ENCODE measurements at places on chromosomes 4 and X. TPM values are rescaled to one million over a fixed set of nuclear protein-coding genes. Genes with fewer than 3 reads are reported as not detected.

Gene STATH
- total RNA-seq = not detected

- DNase-seq = peak; percentile 10
These were observed 67.9 kb upstream of the SOX3 start for GRCh38 chrX:140572724-140573123.

- peak; percentile 70 for DNase-seq
These were observed 11.1 kb upstream of the TMEM156 start for GRCh38 chr4:39043058-39043860.

GRCh38 chr4:91113130-91113706 lies 986.0 kb downstream of the CCSER1 start:
- peak; percentile 1 for DNase-seq

Gene TMEM131L
- total RNA-seq = 6.6 TPM

Gene FRMD7
- total RNA-seq = not detected

Gene DCAF8L2
- total RNA-seq = 0.80 TPM

DNA sequence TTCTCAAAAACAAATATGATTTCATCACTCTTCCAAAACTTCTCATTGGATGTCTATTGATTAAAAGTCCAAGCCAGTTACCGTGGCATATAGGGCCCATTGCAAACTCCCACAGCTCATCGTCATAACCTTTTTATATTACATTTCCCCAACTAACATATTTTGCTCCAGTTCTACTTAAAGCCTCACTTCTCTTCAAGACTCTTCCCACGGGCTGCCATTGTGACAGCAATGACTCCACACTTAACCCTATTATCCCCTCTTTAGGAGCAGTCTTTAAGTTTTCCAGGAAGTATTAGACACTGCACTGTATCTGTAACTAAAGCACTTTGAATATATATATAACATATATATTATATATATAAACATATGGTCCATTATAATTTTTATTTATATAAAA lies 44.5 kb downstream of the DTHD1 start:
- no peak for DNase-seq

DNA sequence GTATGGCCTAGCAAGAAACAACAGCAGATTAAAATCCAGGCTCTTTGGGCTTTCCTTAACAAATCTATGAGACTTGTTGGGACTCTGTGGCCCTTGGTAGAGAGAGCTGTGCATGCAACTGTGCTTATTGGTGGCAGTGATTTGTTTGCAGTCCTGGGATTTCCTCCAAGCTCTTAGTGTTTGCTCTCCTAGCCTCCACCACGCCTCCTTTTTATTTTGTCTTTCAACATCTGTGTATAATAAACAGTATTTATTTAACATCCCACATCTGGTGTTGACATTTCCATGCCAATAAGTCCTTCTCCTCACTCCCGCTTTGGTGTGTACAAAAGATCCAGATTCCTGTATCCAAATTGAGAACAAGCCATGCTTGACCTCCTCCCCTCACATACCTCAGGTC lies 3.1 kb downstream of the TNMD start:
- DNase-seq = no peak

GRCh38 chr4:75698162-75698962 lies 25.2 kb upstream of the G3BP2 start:
- DNase-seq = no peak

- peak; percentile 10 for DNase-seq
These were observed 63.8 kb upstream of the ANXA10 start for GRCh38 chr4:168028568-168028967.

Gene SSX4
- total RNA-seq = not detected

DNA sequence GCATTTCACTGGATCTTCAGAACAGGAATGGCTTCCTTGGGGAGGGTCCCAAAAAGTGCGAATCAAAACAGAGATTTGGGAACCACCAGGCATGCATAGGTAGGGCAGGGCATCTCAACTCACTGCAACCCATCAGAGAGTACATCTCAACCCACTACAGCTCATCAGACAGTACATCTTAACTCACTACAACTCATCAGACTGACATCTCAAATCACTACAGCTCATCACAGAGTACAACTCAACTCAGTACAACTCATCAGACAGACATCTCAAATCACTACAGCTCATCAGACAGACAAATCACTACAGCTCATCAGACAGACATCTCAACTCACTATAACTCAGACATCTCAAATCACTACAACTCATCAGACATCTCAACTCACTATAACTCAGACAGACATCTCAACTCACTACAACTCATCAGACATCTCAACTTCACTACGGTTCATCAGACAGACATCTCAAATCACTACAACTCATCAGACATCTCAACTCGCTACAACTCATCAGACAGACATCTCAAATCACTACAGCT lies 47.5 kb upstream of the CLDN34 start:
- DNase-seq = no peak

Gene ADAMTS3
- 1.6 TPM for total RNA-seq

Gene VCX3B
- not detected for total RNA-seq

Gene ADAM29
- not detected for total RNA-seq

DNA sequence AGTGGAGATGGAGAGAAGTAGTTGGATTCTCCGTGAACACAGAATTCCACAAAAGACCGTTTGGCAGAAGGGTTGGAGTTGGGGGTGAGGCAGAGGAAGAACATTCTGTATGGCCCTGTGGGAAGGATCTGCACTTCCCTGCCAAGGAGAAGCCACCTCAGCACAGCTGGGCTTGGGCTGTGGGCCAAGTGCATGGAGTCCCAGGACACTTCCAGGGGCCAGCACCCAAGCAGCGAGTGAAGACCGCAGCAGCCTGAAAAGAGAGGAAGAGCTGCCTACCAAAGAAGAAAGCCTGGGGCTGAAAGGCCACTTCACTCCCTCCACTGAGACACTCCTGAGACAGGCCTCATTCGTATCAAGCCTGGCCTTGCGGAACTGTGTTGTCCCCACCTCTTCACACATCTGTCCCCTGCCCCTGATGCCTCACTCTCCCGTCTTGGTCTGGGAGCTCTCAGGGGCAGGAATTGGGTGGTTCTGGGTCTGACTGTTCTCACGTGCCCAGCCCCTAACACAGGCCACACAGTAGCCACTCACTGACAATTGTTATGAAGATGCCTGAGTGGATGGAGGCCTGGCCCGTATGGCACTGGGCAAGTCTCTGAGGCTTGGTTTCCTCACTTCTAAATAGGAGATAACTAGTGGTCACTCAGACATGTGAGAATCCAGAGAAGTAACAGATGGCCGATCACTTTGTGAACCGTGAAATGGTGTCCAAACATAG lies 3.3 kb upstream of the AWAT2 start:
- no peak for DNase-seq

GRCh38 chr4:23909671-23910070 lies 19.8 kb upstream of the PPARGC1A start:
- no peak for DNase-seq

DNA sequence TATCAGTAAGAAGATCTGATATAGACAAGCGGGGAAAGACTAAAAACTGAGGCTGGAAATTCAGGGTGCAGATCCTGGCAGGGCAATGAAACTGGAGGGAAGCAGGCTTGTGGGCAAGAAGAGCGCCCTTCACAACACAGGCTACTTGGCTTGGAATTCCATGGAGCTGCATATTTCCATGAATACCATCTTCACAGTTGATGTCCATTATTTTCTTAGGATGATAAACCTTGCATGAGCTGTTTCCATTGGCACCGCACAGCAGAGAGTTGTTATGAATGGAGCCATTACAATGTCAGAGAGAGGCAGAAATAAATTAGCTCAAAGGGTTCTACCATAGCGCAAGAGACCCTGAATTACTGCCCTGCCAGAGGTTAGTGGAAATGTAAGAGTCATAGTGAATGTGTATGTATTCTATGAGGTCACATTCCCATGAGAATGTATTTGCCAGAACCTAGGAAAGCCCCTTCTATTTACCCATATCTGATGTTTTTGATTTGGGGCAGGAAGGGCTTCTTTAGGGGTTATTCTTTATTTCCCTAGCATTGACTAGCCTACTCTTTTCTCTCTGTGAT lies 215.6 kb downstream of the PALLD start:
- no peak for DNase-seq

DNA sequence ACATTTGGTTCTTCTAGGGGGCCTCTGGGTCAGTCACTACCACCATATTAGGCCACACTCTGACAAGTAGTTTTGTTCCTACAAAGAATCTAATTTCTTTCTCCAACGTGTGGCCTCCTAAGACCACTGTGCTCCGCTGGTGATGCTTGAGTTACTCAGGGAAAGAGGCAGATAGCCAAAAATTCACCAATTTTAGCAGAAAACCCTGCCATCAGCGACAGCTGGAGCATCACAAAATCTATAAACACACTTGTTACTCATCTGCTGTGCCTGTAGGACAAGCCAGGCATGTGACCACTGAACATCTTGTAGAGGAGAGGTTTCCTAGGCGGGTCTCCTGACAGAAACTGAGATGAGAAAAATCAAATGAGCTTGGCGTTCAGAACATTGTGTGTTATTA lies 105.4 kb downstream of the SYNPO2 start:
- no peak for DNase-seq

DNA sequence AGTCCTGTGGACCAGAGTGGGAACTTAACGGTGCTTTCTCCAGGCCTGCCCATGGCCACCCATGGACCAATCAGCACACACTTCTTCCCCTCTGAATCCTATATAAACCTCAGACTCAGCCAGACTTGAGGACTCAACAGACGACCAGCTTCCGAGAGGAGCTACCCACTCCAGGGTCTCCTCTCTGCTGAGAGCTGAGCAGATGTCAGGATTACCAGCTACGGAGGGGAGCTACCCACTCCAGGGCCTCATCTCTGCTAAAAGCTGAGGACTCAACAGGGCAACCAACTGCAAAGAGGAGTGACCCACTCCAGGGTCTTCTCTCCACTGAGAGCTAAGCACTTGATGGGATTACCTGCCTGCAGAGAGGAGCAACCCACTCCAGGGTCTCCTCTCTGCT lies 80.0 kb upstream of the DDX60 start:
- no peak for DNase-seq

Gene NPY2R
- not detected for total RNA-seq

Gene HPGD
- not detected for total RNA-seq

DNA sequence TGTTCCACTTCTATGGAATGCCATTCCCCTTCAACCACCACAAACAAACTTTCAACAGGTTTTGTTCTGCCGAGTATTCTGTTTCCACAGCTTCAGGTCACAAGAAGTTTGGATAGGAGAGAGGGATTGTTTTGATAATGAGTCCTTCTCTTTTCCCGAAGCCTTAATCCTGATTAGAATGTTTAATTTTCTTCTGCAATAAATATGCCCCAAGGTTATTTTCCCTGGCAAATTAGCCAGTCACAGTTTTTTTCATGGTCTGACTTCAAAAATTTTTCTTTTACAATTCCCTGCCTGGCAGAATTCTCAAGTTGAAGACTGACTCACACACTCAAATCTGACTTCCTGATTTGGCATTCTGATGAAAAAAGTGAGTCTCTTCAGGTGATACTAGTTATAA lies 33.1 kb upstream of the EDNRA start:
- no peak for DNase-seq
